ENCODE measurements at places on chromosomes 12 and 14.

DNA sequence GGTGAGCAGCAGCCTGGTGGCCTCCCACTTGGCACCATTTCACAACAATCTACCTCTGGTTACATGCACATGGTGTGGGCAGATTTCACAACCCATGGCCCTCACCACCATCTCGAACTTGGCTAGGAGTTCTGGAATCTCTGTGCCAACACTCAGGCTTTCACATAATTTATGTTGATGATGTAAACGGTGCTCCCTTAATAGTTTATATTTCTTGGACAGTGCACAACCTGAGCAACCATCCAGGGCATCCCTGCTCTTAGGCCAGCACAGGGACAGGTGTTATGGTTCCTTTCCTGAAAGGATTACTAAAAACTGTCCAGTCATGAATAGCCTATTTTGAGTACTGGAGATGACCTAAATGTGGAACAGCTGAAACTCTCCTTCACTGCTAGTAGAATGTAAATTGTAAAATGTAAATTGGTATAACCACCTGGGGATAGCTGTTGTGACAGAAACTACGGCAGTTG, 28.6 kb downstream of the ABCB9 start:
- DNase-seq = no peak

DNA sequence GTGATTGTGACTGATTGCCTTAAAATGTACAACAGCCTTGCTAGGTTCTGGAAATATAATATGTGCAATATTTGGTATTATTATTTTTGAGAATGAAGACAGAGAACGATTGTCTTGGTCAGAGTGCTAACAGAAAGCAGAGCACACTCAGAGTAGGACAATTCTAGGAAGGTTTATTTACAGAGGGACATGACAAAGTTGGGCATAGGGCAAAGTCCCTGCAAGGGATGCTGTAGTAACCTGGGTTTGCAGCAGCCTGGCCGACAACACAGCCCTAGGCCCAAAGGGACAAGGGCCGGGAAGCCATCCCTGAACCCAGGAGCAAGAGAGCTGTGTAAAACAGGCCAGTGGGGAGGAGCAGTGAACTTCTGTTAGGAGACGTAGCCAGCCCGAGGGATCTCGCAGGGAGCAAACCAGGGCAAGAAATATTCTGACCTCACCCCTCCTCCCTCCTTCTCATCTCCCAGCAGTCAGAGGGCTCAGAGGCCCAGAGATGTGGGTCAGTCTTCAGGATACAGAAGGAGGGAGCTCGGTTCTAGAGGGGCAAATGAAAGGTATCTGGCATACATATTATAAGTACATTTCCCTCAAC, 51.0 kb upstream of the FERMT2 start:
- no peak for DNase-seq

DNA sequence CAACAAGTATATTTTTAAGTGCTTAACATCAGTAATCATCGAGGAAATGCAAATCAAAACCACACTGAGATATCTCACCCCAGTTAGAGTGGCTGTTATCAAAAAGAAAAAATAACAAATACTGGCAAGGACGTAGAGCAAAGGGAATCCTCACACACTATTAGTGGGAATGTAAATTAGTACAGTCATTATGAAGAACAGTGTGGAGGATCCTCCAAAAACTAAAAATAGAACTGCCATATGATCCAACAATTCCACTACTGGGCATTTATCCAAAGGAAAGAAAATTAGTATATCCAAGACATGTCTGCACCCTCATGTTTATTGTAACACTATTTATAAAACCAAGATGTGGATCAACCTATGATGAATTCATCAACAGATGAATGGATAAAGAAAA, 149.0 kb upstream of the PWP1 start:
- no peak for DNase-seq

DNA sequence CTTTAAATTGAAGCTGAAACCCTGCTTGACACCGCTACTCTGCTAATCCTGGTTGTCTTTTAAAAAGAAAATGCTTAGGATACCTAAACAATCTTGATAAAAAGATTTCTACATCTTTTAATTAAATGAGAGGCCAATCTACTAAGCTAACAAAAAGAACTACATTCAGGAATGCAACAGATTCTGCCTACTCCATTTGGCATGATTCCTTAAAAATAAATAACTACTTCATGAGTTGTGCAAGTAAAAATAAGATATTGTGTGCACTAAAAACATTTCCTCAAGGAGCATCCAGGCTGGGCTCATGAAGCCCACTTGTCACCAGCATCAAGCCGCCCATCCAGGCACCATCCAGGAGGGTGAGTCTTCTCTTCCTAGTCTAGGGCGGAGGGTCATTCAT, 197.5 kb downstream of the PAX9 start:
- no peak for DNase-seq

GRCh38 chr14:38404100-38404541, 148.2 kb upstream of the CLEC14A start:
- DNase-seq = no peak

GRCh38 chr12:65784289-65785015, 39.8 kb upstream of the HMGA2 start:
- DNase-seq = no peak

DNA sequence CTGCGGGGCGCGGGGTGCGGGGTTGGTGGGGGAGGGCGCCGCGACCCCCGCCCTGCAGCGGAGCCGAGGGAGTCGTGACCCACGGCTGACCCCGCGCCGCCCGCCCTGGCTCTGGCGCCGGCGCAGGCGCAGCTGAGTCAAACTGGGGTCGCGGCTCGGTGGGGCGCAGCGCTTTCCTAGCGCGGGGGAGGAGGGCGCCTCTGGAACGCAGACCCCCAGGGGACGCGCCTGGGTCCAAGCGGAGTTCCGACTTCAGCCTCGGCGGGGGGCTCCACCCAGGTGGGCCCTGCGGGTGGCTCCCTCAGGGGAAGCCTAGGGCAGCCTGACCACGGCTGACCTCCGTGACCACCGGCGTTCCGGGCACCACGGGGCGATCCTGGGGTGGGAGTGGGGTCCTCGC, 467 bp upstream of the ANHX start:
- DNase-seq = no peak

- DNase-seq = no peak
These were observed 341.8 kb downstream of the NRXN3 start for GRCh38 chr14:78512021-78512420.

- no peak for DNase-seq
These were observed 150.2 kb downstream of the SRGAP1 start for GRCh38 chr12:63994704-63995103.

- DNase-seq = no peak
These were observed 115.0 kb upstream of the EVL start for GRCh38 chr14:99950181-99950580.

GRCh38 chr12:114684098-114684869, at the start of gene TBX3:
Gene TBX3 (minus strand): TSS chr12:114684175. CDS start chr12:114683200, 975 bp downstream.
- DNase-seq = peak; percentile 52

All from erythroblast (primary cell).